Inflammatory macrophage treated with lipopolysaccharide for 1 hour (primary cell): ENCODE measurements at places on chromosomes 12 and 14.

- DNase-seq = no peak
Observed at GRCh38 chr12:104243971-104244370, 28.4 kb downstream of the TXNRD1 start.

- DNase-seq = no peak
Observed at GRCh38 chr12:30442461-30442860, 253.2 kb downstream of the IPO8 start.

DNA sequence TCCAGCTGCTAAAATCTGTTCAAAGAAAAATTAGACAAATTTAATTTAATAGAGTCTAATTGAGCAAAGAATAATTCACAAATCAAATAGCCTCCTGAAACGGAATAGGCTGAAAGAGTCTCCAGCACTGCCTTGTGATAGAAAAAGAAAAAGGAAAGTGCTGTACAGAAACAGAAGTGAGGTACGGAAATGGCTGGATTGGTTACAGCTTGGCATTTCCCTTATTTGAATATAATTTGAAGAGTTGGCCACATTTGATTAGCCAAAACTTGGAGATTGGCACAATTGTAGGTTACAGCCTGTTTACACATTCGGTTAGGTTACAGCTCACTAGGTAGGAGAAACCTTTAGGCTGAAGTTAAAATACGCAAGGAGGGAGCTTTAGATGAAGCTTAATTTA lies 24.8 kb upstream of the PCED1B start:
- peak; percentile 23 for DNase-seq

GRCh38 chr12:107439026-107439738 lies 246.4 kb upstream of the PWP1 start:
- no peak for DNase-seq

DNA sequence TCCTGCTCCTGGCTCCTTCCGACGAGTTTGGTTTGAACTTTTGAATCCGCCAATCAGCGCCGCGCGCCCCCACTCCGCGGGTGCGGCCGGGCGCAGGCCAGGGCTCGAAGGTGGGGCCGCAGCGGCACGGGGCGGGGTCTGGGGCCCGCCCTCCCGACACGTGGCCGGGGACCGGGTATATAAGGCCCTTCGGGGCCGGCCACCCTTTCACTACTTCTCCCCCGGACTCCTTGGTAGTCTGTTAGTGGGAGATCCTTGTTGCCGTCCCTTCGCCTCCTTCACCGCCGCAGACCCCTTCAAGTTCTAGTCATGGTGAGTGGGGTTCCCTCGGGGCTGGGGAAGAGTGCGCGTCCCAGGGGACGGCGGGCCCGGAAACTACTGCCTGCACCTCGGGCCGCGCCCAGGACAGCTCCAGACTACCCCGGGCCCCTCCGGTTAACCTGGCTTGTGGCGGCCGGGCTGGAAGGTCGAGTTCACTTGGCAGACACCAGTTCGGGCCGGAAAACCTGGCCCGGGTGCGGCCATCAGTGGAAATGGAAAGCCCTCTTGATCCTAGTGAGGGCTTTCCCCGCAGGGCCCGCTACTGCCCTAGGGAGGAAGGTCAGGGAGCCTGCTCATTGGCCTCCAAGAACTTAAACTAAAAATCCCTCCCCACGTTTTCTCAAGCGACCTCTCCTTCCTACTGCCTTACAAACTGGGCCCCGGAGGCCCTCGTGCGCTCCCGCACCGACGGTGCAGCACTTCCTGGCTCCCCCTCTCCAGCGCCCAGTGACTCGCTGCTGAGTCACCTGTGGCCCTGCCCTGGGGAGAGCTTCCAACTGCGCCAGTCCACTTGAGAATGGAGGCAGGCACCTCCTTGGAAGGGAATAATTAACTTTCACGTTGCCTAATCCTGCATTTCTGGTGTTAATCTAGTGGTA lies at the start of gene TUBA1C:
Gene TUBA1C (plus strand): TSS at position 210 of the 920 bp plus-strand sequence. CDS start 100 bp downstream, at position 310.
- DNase-seq = peak; percentile 98

GRCh38 chr14:50040401-50040775 lies 76.0 kb downstream of the VCPKMT start:
- DNase-seq = peak; percentile 88

DNA sequence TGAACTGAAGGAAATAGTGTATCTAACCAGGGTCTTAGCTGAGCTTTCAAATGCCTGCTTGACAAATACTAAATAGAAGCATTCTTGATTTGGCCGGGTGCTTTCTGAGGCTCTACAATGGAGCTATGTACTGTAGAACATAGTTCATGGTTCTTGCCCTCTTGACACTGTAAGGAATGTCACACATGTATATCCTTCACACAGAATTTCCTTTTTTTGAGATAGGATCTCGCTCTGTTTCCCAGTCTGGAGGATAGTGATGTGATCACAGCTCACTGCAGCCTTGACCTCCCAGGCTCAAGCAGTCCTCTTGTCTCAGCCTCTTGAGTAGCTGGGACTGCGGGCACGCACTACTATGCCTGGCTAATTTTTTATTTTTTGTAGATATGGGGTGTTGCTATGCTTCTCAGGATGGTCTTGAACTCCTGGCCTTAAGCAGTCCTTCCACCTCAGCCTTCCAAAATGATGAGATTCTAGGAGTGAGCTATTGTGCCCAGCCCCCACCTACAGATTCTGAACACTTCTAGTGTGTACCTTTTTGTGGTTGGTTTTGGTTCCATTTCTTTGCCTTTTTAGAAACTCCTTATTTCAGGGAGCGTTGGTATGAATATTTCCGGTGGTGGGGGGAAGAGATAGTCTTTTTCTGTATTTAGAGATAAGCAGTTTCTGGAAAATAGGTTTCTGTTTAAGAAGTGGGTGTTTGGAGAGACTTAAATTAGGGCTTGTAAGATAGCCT lies 4.2 kb downstream of the MLXIP start:
- no peak for DNase-seq

- no peak for DNase-seq
Observed at GRCh38 chr14:96078625-96079016, 39.5 kb downstream of the C14orf132 start.

GRCh38 chr12:83476006-83476405 lies 789.3 kb downstream of the TMTC2 start:
- DNase-seq = no peak

DNA sequence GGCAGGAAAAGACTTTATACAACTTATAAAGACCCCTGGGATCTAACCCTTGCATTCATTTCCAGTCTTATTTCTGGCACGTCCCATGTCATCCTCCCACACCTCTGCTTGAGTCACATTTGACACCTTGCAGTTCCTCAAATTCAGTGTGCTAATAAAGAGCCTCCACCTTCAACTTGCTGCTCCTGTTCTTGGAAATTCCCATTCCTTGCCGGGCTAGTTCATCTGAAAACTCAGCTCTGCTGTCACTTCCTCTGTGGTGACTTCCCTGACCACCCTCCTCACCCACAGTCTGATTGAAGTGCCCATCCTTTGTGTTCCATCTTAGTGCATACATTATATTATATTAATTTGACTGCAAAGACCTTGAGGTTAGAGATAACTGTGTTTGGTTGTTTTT lies 37.4 kb upstream of the PSMA6 start:
- peak; percentile 94 for DNase-seq

- DNase-seq = no peak
Observed at GRCh38 chr12:288687-289086, 26.1 kb upstream of the SLC6A13 start.

- peak; percentile 60 for DNase-seq
Observed at GRCh38 chr14:74875941-74876913, at the start of gene PROX2. PROX2 (minus strand) TSS chr14:74876145; CDS start chr14:74863834, 12,311 bp downstream.

DNA sequence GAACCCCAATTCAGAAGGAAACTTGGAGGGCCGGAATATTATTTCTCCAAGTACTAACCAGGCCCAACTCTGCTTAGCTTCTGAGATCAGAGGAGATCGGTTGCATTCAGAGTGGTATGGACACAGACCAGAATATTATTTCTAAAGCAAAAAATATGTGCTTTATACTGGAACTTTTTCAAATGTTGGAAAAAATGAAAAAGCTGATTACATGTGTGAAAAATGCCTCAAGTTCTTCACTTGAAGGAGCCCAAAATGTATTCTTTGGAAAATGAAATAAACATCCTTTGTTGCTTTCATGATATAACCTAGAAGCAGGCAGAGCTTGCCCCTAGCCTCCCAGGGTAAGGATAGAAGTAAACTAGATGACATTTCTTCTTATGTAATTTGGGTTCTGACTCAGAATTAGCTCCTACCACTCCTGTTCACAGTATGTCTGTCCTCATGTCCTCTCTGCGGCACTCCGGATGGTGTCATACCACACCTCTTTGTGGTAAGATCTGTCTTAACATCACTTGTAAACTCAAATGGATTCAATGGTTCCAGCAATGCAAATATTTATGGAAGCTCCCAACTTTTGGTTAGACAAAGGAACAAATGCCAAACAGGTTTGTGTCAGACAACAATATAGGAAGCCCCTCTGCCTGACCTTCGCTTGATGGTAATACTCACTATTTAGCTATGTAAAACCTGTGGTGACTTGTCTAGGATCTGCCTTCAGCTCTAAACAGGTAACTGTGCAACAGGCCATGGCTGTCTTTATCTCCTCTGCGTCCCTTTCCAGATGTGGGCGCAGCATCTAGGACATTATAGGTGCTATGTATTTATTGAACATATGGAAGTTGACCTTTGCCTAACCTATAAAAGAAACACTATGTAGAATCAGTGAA lies 178.5 kb downstream of the SSPN start:
- peak; percentile 64 for DNase-seq

DNA sequence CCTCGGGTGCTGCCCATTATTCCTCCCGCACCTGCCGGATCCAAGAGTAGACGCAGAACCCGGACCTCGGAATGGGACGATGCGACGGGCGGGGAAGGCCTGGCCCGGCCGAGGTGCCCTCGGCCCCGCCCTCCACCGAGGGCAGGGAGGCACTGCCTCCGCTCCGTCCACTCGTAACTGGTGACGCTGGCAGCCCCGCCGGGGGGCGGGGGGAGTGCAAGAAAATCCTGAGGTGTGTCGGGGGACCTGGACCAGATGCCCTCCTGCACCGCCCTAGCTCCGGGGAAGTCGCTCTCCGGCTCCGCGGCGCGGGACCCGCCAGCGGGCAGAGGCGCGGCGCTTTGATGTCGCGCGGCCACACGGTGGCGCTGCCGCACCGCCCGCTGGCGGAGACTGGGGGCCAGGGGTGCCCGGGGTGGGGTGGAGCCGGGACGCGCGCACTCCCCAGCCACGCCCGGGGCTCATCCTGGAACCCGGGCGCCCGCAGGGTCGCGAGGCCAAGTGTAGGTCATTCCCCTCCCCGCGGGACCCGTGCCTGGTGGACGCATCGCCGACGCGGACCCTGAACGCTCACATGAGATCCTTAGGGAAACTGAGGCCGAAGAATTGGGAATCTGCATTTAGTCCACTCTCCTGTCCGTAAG lies 202.8 kb downstream of the TTC8 start:
- peak; percentile 68 for DNase-seq

- DNase-seq = no peak
Observed at GRCh38 chr14:50599700-50600444, 39.9 kb downstream of the ATL1 start.

GRCh38 chr12:65355461-65355860 lies 77.0 kb downstream of the MSRB3 start:
- DNase-seq = no peak

GRCh38 chr12:59736786-59737185 lies 141.0 kb downstream of the SLC16A7 start:
- DNase-seq = no peak

- DNase-seq = no peak
Observed at GRCh38 chr14:96357216-96357615, 5.9 kb downstream of the ATG2B start.

GRCh38 chr12:122024132-122024785 lies 2.6 kb downstream of the BCL7A start:
- no peak for DNase-seq

- peak; percentile 34 for DNase-seq
Observed at GRCh38 chr14:67666750-67667449, 7.5 kb downstream of the VTI1B start.

GRCh38 chr12:3243376-3244084 lies 166.4 kb downstream of the TSPAN9 start:
- no peak for DNase-seq

GRCh38 chr14:46198676-46199075 lies 452.9 kb downstream of the RPL10L start:
- DNase-seq = no peak

GRCh38 chr14:65110525-65110924 lies 8.2 kb upstream of the MAX start:
- DNase-seq = no peak
